ENCODE measurements at places on chromosomes 3 and 15.

DNA sequence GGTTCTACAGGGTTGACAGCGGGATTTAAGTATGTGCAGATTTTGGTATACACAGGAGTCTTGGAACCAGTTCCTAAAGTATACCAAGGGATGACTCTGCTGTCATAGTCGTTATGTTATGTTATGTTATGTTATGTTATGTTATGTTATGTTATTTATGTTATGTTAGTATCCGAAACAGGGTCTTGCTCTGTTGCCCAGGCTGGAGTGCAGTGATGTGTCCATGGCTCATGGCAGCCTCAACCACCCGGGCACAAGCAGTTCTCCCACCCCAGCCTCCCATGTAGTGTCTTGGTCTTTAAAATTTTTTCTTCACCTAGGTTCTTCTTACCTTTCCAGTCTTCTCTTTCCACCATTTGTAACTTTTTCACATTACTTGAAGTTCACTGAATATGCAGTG, 21.7 kb downstream of the PPP4R2 start:
- no peak for DNase-seq

- DNase-seq, result no peak
These were observed 40.9 kb downstream of the HRH1 start for GRCh38 chr3:11195201-11195600.

DNA sequence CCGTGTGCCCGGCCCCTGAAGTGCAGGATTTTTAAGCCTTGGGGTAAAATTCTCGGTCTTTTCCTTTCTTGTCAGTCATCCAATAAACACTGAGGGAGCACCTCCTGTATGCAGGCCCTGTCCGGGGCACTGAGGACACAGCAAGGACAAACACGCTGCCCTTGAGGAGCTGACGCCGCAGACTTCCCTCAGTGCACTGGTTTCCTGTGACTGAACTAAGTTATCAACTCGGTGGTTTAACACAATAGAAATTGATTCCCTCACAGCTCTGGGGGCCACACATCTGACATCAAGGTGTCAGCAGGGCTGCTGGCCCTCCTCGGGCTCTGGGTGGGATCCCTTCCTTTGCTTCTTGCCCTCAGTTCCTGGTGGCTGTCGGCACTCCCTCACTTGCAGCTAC, 65.1 kb downstream of the ZNF445 start:
- DNase-seq, result no peak

DNA sequence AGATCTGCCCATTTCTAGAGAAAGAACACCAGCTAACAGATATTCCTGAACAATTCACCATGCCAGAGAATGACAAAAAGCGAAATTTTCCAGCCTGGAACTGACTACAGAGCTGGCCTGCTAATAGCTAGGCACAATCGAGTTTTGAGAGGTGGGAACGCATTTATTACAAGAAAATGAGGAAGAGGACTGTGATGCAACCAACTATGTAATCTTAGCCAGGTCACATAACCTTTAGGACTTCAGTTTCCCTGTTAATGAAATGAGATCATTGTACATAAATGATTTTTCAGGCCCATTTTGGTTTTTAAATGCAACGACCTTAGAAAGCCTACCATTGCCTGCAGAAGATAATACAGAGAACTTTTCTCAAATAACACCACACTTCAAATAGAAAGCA, 72.1 kb upstream of the SETMAR start:
- DNase-seq, result no peak

- no peak for DNase-seq
These were observed 5.7 kb upstream of the A4GNT start for GRCh38 chr3:138137861-138138260.

GRCh38 chr3:151816091-151816604, 2.2 kb downstream of the AADAC start:
- DNase-seq, result no peak
